MCF 10A (cell line): ENCODE measurements at places on chromosomes 5 and 9. TPM values are rescaled to one million over a fixed set of nuclear protein-coding genes. Genes with fewer than 3 reads are reported as not detected.
A peak's percentile ranks its signal among the peaks of the same experiment; 100 is the strongest.

- peaks cover 52% of the 10 kb centered on the region for H3K4me1 ChIP-seq
- H3K27me3 ChIP-seq, result no peaks in the 10 kb centered on the region
- no peaks in the 10 kb centered on the region for H3K36me3 ChIP-seq
- H3K27ac ChIP-seq, result no peak overlapping the region
- H3K4me3 ChIP-seq, result no peak overlapping the region
Observed at GRCh38 chr5:142830241-142831008, 60.2 kb downstream of the ARHGAP26 start.

DNA sequence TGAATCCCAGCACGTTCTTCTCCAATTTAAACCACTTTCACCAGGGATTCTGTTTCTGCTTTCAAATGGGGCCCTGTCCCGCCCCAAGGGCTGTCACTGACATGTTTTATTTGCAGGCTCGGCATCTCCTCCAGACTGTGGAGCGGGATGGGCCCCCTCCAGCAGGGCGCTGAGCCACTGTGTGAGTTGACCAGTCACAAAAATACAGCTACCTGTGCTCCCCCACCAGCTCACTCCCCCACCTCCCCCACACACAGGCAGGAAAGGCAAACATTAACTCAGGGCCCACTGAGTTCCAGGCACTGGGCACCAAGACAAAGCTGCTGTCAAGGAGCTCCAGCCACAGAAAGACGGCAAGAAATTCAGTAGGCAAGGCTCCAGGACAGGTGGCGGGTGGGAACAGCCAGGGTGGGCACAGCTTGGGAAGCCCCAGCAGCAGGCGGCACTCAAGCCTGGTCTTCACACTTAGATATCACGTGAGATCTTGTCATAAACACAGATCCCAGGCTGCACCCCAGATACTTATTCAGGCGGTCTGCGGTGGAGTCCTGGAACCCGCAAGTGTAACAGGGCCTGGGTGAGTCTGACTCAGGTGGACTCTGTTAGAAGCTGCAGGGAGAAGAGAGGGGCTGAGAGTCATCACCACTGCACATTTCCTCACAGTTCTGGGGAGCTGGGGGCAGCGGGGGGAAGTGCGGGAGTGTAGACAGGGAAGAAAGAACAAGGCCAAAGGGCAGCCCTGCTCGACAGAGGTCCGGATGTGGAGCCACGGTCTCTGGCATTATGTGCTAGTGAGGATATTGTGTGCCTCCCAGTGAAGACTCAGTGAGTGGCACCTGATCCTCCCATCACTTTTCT is 44.7 kb downstream of the OR2V1 start:
- no peak for DNase-seq
- peaks cover 29% of the 10 kb centered on the region for H3K27me3 ChIP-seq
- no peak overlapping the region for H3K27ac ChIP-seq
- no peaks in the 10 kb centered on the region for H3K36me3 ChIP-seq

GRCh38 chr9:110742741-110743371 is 74.3 kb downstream of the MUSK start:
- peak overlapping the region; percentile 74 for H3K27ac ChIP-seq
- no peak for DNase-seq
- no peaks in the 10 kb centered on the region for H3K27me3 ChIP-seq
- peaks cover 44% of the 10 kb centered on the region for H3K4me1 ChIP-seq
- no peak overlapping the region for H3K4me3 ChIP-seq

- H3K27ac ChIP-seq, result no peak overlapping the region
- no peak for DNase-seq
- no peaks in the 10 kb centered on the region for H3K36me3 ChIP-seq
- H3K27me3 ChIP-seq, result no peaks in the 10 kb centered on the region
Observed at GRCh38 chr5:115487756-115488155, 56.8 kb downstream of the FEM1C start.

Gene SCGB3A2
- total RNA-seq, result not detected in 2 replicates

GRCh38 chr5:132055808-132056609 is 4.4 kb upstream of the IL3 start:
- no peak overlapping the region for H3K4me3 ChIP-seq
- no peaks in the 10 kb centered on the region for H3K36me3 ChIP-seq
- no peak for DNase-seq
- no peak overlapping the region for H3K27ac ChIP-seq
- H3K4me1 ChIP-seq, result no peaks in the 10 kb centered on the region

Gene MYORG
- total RNA-seq, result 2.4 and 2.9 TPM in 2 replicates

Gene SLC6A7
- total RNA-seq, result not detected in 2 replicates

DNA sequence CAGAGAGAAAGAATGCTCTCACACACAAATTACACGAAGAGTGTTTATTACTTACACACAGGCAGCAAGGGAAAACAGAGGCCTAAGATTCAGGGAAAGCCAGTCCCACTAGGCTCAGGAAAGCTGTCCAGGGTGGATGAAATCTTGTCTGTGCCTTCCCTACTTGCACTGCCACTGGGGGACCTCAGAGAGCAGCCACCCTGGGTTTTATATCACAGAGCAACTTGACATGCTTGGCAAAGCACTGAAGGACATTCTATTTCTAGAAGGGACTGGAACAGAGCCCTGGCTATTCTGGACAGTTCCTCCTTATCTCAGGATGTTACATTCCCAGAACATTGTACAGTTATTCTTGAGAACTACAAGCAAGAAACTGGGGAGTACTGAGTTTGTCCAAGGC is 7.5 kb upstream of the PRSS3 start:
- DNase-seq, result no peak
- H3K27ac ChIP-seq, result no peak overlapping the region
- no peak overlapping the region for H3K4me3 ChIP-seq
- H3K36me3 ChIP-seq, result no peaks in the 10 kb centered on the region

Gene KCNN2
- total RNA-seq, result not detected in 2 replicates

- H3K27me3 ChIP-seq, result peaks cover 40% of the 10 kb centered on the region
- no peaks in the 10 kb centered on the region for H3K36me3 ChIP-seq
- H3K27ac ChIP-seq, result no peak overlapping the region
- DNase-seq, result no peak
Observed at GRCh38 chr9:69325409-69326212, 596 bp downstream of the ENTREP1 start.

- no peak for DNase-seq
- H3K27ac ChIP-seq, result no peak overlapping the region
- H3K4me3 ChIP-seq, result no peak overlapping the region
- peaks cover 25% of the 10 kb centered on the region for H3K4me1 ChIP-seq
- H3K27me3 ChIP-seq, result no peaks in the 10 kb centered on the region
- H3K36me3 ChIP-seq, result no peaks in the 10 kb centered on the region
Observed at GRCh38 chr9:121610638-121610953, 40.8 kb upstream of the DAB2IP start.
